PC-9 (cell line): ENCODE measurements at places on chromosomes 3 and 15. TPM values are rescaled to one million over a fixed set of nuclear protein-coding genes. Genes with fewer than 3 reads are reported as not detected.

- no peak for DNase-seq
These were observed 128.5 kb upstream of the RBMS3 start for GRCh38 chr3:29152379-29152778.

DNA sequence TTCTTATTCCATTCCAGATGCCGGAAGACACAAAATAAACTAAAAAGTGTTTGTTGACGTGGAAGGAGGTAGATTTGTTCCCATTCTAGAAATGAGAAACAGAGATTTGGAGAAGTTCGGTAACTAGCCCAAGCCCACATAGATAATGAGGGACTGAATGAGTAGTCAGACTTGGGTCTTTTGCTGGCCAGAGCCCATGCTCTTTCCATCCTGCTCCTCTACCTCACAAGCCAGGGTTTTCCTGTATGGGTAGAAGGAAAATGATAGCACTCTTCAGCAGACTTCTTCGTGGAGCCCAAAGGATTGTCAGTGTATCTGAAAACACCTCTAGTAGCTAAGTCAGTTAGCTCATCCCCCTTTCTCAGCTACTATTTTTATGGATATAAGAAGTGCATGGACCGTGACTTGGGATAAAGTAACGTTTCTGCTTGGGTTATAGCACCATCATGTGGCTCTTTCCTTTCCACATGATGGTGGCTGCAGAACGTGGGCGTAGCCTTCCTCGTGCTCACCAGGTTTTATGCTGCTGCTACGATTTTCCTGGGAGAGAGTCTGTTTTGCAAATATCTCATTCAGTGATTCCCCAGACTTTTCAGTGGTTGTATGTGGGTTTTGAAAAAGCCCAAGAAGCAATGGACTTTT is 84.6 kb downstream of the DGKG start:
- DNase-seq, result peak; percentile 50

- peak; percentile 62 for DNase-seq
These were observed 14.2 kb upstream of the ANKDD1A start for GRCh38 chr15:64897345-64897985.

DNA sequence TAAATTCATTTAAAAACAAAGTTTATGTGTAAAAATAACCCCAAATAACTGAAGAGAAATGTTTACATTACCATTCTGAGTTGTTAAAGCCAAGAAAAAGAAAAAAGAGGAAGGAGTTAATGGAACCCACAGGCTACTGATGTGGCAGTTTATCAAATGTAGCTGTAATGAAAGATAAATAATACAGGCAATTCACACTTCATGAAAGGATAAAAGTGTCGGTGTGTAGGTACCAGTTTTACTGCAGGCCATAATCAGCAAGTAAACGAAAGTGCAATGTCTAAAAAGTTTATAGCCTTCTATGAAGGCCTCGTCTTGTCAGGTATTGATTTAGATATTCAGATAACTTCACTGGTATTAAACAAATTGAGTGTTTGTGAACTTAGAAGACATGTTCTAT is 164.6 kb downstream of the DPH6 start:
- DNase-seq, result no peak

DNA sequence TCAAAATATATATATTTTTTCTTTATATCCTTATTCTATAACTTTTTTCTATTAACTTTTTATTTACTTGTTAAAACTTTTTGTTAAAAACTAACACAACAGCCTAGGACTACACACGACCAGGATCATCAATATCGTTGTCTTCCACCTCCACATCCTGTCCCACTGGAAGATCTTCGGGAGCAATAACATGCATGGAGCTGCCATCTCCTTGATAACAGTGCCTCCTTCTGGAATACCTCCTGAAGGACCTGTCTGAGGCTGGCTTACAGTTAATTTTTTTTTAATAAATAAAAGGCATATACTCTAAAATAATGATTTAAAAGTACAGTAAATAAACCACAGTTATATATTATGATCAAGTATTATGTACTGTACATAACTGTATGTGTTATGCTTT is 58.9 kb downstream of the SFMBT1 start:
- DNase-seq, result no peak

GRCh38 chr15:41556677-41557076 is 2.3 kb upstream of the TYRO3 start:
- DNase-seq, result no peak

GRCh38 chr15:90020936-90021507 is 19.9 kb downstream of the ZNF710 start:
- no peak for DNase-seq

DNA sequence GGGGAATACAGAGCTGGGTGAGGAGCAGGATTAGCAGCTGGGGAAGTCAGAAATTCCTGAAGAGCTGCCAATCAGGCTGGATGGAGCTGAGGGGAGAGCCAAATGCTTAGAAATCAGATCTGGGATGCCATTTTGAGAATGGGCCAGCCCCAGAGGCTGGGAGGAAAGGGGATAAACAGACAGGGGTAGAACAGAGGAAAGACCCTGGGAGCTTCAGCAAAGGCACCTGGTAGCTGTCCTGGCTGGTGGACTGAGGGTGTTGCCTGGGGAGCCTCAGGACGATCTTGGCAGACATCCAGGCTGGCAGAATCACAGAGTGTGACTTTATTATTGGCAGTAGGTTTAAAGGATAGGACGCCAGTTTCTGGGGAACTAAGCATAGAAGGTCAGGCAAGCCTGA is 97.8 kb downstream of the SQOR start:
- DNase-seq, result no peak

RLBP1 gene
- total RNA-seq, result not detected in 2 replicates

SI gene
- total RNA-seq, result not detected in 2 replicates
